Uterus (tissue), 4 donors: ENCODE measurements at places on chromosomes 3 and 15.
A peak's percentile ranks its signal among the peaks of the same experiment; 100 is the strongest.

DNA sequence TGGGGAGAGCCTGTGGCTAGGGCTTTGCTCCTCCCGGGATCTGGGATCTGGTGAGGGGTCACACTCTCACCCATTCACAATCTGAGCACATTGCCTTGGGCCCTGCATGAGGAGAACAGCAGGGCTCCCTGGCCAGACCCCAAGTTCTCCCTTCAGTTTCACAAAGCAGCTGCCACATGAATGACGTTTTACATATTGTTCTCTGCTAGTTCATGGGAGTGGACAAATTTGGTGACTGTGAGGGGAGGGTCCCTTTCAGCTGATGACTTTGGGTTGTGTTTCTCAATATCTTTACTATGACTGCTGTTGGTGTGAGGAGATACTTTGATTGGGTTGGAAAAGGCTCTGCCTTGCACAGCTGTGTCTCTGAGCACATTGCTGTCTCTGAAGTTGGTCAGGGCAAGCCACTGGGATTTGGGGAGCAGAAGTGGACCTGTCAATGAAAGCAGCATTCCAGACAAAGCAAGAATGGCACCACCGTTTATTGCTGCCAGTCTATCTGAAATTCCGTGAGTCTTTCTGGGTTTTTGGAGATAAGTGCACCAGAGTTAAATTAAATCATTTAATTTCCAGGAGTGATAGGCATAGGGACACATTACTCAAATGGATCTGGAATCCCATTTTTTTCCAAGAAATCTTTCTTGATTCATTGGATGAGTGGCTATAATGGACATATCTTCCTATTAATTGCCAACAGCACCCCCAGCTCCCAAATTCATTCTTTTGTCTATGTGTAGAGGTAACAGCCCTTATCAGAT is 10.3 kb downstream of the TIMP4 start:
- no peak for DNase-seq

DNA sequence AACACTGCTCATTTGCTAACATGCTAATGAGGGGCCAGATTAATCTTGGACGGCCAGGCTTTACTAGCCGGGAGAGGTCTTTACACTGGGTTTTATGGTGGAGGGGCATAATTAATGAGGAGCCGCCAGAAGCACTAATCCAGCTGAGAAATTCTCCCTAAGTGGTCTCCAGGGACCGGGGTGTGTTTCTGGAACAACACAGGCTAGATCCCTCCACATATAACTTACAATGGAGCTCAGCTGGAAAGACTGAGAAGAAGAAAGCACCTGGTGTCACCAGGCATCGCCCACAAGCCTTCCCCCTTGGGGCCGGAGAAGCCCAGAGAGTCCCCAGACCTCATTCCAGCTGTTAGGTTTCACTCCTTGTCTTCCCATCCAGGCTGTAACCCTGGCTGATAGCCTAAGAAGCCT is 127.5 kb downstream of the MEGF11 start:
- DNase-seq, result no peak

DNA sequence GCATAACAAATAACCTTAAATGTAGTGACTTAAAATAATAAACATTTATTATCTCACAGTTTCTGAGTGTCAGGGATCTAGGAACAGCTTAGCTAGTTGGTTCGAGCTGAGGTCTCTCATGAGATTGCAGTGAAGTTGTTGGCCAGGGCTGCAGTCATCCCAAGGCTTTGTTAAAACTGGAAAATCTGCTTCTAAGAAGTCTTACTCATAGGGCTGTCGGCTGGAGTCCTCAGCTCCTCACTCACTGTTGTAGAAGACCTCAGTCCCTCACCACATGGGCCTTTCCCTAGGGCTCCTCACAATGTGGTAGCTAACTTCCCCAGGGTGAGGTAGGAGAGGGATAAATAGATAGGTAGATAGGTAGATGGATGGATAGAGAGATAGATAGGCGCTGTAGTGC is 20.8 kb upstream of the SLC7A14 start:
- DNase-seq, result no peak

- DNase-seq, result no peak
Observed at GRCh38 chr3:164533275-164533674, 545.0 kb downstream of the SI start.

- no peak for DNase-seq
Observed at GRCh38 chr3:63896332-63897030, 15.7 kb downstream of the SCAANT1 start.

DNA sequence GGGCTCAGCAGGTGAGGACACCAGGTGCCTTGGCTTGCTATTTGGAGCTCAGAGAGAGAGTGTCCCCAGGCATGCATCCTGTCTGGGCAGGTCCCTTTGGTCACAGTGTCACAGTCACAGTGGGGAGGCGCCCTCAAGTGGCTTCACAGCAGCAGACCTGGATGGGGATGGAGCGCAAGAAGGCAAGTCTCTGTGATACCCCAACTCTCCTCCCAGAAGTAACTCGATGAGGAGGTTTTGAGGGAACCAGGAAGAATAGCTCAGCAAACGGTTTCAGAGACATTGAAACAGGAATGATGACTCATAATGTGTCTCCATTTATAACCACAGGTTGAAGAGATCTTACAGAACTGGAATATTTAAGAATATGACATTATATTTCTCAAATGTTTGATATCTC is 66.5 kb upstream of the SH3GL3 start:
- DNase-seq, result no peak

GRCh38 chr3:184004476-184004875 is 13.2 kb downstream of the ABCC5 start:
- DNase-seq, result no peak

GRCh38 chr3:33075995-33076394 is 21.0 kb downstream of the GLB1 start:
- no peak for DNase-seq

GRCh38 chr3:18245721-18246120 is 179.4 kb downstream of the SATB1 start:
- no peak for DNase-seq

- no peak for DNase-seq
Observed at GRCh38 chr15:58213587-58214338, 75.6 kb downstream of the AQP9 start.

- DNase-seq, result peak; percentile 15
Observed at GRCh38 chr3:198079771-198080520, 119.9 kb downstream of the LMLN start.

DNA sequence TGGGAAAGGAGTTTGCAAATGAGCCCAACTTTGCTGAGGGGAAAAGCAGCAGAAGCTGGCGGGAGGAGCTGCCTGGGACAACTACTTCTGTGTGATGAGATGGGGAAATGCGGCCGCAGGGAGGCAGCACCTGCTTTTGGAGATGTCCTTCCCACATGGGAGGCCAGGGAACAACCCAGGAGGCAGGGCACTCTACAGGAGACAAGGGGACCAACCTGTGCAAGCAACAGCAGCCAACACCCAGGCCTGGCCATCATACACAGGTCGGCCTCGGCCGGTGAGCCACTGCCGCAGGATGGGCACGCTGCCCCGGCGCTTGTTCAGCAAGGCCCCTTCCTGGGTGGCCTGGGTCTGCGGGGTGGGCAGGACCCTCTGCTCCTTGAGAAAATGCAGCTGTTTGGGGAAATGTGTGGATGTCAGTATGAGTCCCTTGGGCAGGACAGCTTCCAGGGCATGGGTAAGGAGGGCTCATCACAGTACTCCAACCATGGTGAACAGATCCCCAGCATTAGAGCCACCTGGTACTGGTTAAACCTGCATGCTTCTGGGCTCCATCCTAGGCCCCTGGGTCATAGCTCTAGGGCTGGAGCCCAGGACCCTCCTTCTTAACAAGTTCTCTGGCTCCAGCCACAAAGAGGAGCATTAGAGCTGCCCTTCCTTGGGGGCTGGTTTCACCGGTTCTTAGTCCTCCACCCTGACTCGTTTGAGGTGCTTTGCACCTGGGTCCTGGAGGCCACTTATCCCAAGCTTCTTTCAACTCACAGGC is 11.6 kb downstream of the EPB42 start:
- DNase-seq, result no peak

DNA sequence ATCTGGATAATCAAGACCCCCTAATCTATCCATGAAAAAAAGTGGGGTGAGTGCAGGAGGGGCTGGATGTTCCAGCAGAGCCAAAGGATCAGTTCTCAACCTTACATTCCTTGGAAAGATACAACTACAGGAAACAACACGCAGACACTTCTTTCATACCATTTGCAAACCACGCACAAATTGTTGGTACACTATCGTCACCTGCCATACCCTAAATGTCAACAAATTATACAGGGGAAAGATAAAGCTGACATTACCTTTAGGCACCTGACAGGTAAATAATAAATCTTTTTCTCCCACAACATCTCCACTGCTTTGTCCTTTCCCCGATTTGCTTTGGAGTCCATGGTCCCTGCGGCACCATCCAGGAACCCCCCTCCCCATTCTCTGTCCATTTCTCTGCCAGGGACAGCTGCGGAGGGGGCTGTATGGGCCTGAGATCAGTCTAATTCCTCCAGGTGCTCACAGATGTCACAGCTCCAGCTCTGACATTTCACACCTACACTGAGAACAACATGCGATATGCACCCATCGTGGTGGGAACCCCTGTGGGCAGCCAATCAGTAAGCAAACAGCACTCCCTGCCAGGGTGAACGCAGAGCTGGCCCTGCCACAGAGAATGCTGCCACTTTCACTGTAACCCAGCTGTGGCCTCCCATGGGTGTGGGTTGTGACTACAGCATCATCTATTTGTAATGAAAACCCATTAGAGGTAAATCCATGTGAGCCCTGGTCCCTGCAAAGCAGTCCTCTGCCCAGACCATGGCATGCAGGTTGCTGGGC is 37.7 kb upstream of the BCL2L10 start:
- DNase-seq, result no peak

DNA sequence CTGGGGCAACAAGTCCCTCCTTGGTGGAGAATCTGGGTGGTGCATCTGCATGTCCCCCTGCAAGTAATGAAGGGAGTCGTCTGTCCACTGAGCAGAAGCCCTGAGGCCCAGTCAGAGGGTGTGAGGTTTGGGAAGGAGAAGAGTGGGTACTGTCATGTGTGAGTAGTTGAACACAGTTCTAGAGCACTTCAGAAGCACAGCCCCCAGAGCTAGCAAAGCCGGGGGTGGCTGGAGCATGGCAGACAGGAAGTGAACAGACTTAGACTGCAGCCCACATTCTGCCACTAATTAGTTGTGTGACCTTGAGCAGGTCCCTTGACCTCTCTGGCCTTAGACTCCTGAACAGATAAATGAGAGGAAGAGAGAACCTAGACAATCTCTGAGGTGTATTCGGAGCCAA is 207.6 kb downstream of the UACA start:
- no peak for DNase-seq

DNA sequence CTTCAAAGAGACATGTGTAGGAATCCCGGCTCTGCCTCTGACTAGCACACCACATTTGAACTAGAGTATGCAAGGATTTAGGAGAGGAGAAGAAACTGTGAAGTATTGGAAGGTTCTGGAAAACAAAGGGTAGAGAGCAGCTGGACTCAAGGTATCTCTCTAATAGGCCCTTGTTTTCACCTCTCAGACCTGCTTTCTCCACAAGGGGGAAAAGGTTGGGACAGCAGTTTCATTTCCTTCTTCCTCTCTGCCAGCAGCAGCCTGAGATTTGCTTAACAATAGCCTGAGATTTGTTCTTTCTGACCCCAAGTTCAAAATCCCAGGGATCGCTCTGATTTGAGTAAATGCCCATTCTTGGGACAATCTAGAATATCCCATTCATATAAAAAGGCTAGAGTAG is 430.6 kb upstream of the MCTP2 start:
- no peak for DNase-seq

- DNase-seq, result no peak
Observed at GRCh38 chr3:170585937-170586310, at the start of gene SLC7A14. Gene SLC7A14, minus strand, starts transcription at chr3:170586075. Its CDS starts 59,139 bp downstream, at chr3:170526936.

DNA sequence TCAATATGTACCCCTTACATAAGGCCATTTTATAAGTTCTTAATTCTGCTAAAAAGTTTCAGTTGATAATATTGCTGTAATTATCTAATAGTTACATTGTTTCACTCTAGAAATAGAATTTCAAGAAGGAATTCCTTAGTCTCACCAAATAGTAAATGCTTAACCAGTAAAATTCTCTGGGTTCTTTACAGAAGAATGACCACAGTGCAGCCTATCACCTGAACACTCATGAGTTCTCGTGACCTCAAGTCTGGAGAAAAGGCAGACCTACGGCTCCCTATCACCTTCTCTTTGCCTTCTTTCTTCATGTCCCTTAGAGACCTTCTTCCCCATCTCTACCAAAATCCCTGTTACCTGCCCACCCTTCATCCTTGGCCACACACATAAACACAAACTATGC is 30.9 kb downstream of the CCDC191 start:
- no peak for DNase-seq

- no peak for DNase-seq
Observed at GRCh38 chr3:121969631-121970030, 52.4 kb downstream of the ILDR1 start.

DNA sequence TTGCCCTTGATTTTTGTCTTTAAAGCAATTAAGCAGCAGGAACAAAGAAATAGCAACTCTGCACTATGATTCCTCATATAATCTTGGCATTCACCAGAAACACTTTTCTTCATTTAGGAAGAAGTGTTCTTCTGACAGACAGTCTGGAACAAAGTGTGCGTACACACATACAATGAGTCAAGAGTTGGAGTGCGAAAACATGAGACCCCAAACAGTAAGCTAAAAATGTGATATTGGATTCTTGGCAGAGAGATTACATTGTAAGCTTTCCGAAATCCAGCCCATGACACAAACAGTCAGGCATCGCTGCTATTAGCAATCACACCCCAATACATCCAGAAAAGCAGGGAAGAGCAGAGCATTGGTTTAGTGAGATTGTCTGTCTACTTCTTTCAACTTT is 306.7 kb upstream of the TBC1D5 start:
- DNase-seq, result no peak

DNA sequence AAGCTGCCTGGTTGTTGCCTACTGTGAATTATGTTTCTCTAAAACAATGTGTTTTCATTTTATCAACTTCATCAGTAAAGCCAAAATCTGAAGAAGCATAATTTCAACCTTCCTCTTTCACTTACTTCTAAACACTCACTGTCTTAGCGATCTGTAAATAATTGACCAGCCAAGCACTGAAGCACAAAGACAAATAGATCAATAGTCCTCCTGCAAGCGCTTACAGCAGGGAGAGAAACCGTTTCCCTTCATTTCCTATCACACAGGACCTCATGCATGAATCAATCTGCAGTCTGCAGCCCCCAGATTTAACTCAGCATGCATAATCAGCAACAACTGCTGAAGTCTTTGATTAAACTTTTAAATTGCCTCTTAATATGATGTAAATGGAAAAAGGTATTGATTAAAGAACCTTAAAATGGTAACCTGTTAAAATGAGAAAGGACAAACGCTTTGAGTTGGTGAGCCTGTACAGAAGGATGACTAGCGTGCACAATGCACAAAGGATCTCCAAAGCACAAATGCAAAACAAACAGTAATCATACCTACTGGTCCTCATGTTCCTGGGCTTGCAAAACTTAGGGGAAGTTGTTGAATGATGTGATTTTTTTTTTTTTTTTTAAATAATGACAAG is 370.2 kb upstream of the ZNF385D start:
- DNase-seq, result no peak

DNA sequence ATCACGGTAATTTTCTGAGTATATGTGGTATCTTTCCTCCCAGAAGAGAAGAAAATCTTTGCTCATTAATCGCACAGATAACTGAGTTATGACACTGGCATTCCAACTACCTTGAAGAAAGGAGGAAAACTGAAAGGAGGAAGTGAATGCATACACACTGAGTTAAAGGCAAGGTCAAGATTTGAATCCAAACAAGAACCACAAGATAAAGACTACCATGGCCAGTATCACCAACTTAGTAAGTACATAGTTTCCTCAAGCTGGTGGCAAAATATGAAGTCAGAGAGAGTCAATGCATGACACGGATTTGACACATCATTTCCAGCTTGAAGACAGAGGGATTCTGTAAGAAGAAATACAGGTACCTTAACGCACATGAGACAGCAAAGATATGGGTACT is 287.5 kb downstream of the ULK4 start:
- no peak for DNase-seq

- no peak for DNase-seq
Observed at GRCh38 chr15:50113187-50113505, 5.9 kb downstream of the ATP8B4 start.
